ENCODE measurements at places on chromosomes 2 and 18.

DNA sequence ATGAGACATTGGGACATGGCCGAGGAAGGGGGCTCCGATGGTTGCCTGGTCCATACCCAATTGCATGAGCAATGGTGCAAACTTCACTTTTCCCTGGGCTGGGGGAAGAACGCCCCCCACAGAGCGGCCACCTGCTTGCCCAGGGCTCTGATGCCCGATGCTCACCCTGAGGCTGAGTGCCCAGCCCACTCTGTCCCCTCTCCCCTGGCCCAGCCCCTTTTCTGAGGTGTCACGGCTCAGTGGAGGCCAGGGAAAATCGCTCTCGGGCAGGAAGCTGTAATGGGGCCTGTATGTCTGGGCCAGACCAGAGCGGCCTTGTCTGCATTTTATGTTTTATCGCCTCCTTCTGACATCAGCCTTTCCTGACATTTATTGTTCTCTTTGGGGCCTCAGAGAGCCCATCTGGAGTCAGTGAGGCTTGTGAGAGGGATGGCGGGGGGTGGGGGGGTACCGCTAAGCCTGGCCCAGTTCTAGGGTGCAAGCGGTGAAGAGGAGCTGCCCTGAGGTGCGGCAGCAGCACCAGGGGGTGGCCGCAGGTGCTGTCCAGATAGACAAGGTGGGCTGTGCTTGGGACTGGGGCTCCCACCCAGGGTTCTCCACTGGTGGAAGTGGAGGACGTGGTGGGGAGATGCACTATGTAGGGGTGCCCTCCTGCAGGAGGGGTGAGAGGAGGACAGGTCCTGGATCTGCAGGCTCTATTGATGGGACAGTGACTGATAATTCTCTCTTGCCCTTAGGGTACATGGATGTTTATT, 46.2 kb downstream of the INHBB start:
- DNase-seq = no peak

DNA sequence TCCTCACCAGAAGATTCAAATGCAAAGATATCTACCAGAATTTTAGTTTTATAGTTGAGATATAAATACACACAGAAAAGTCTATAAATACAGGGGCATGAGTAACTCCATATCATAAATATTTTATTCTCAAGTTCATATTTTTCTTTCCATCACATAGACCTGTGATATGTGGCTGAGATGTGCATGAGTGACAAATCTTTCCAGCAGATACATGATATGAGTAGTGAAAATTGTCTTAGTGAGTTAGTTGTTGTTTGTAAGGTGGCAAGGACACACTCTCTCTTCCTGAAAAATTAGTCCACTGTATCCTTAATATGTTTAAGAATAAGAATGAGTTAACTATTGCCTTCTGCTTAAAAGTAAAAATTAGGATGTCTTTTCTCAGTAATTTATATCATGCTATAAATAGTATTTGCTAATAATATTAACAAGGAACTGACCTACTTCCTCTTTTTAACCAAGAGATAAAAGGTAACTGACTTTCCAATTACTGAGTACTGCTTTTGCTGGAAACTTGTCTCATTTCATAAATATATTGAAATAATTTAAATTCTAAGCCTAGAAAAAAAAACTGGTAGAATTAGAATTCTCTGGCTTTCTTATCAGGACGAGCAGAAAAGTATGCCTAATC, 85.2 kb upstream of the SESTD1 start:
- DNase-seq = no peak

- DNase-seq = no peak
Observed at GRCh38 chr2:50615291-50615690, 416.6 kb downstream of the NRXN1 start.

GRCh38 chr2:58502931-58503330, 261.8 kb upstream of the FANCL start:
- no peak for DNase-seq

GRCh38 chr2:149221898-149222297, 108.5 kb upstream of the LYPD6 start:
- DNase-seq = no peak

GRCh38 chr2:52178845-52179244, 1146.9 kb upstream of the NRXN1 start:
- no peak for DNase-seq

- no peak for DNase-seq
Observed at GRCh38 chr2:109482361-109482861, 131.4 kb downstream of the SEPTIN10 start.

- DNase-seq = no peak
Observed at GRCh38 chr2:24189551-24189950, 14.7 kb downstream of the FAM228A start.

GRCh38 chr2:168402531-168402930, 53.5 kb upstream of the CERS6 start:
- no peak for DNase-seq

All from SIG-M5 (cell line).